HCT116 (cell line): ENCODE measurements at places on chromosomes 7 and 10. TPM values are rescaled to one million over a fixed set of nuclear protein-coding genes. Genes with fewer than 3 reads are reported as not detected.

Gene MNX1
- total RNA-seq: 7.7 TPM

GRCh38 chr7:114922652-114923402 lies 933 bp downstream of the MDFIC start:
- no peak for DNase-seq
- H3K4me1 ChIP-seq: peaks cover 9% of the 10 kb centered on the region; the same call in 1 of the 2 replicates
- H3K27me3 ChIP-seq: no peaks in the 10 kb centered on the region
- H3K4me3 ChIP-seq: peak overlapping the region; percentile 52
- no peaks in the 10 kb centered on the region for H3K36me3 ChIP-seq

Gene ELAPOR2
- total RNA-seq: 26.0 TPM

Gene MRLN
- total RNA-seq: not detected

Gene UCN3
- total RNA-seq: not detected

DNA sequence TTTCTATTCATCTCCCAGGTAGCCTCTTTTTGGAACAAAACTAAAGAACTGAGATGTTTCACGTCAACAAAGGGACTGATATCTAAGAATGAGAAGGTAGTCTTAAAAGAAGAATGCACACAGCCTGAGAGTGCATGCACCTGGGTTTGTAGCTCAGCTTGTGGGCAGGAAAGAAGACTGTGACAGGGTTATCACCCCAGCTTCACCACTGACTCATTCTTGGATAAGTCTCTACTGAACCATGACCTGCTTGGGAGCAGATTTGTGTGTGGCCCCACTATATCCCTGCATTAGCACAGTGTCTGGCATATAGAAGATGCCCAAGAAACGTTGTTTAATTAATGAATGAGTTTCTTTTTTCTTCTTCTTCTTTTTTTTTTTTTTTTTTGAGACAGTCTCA lies 187.5 kb downstream of the GPAM start:
- H3K27ac ChIP-seq: no peak overlapping the region

Gene AGR2
- 0.93 TPM for total RNA-seq

- no peaks in the 10 kb centered on the region for H3K4me1 ChIP-seq
- DNase-seq: peak; percentile 75
- H3K36me3 ChIP-seq: no peaks in the 10 kb centered on the region
Observed at GRCh38 chr7:65269150-65269856, 104.4 kb upstream of the ZNF92 start.

DNA sequence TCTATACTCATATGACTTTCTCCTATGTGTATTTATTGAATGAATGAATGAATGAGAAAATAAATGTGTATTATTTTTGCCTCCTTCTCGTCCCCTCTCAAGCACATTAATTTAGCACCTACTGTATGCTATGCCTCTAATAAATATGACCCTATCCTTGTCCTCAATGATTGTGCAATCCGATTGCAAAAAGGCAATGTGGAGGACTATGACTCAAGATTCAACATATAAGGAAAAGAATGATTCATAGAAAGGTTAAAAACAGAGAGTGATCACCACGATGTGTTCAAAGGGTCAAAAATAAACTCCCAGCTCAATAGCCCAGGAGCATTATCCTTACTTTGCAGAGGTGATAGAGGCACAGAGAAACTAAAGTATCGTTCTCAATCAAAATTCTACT lies 322.8 kb upstream of the SORCS1 start:
- DNase-seq: no peak
- H3K27ac ChIP-seq: no peak overlapping the region
- no peak overlapping the region for H3K4me3 ChIP-seq
- no peaks in the 10 kb centered on the region for H3K4me1 ChIP-seq
- no peaks in the 10 kb centered on the region for H3K27me3 ChIP-seq

DNA sequence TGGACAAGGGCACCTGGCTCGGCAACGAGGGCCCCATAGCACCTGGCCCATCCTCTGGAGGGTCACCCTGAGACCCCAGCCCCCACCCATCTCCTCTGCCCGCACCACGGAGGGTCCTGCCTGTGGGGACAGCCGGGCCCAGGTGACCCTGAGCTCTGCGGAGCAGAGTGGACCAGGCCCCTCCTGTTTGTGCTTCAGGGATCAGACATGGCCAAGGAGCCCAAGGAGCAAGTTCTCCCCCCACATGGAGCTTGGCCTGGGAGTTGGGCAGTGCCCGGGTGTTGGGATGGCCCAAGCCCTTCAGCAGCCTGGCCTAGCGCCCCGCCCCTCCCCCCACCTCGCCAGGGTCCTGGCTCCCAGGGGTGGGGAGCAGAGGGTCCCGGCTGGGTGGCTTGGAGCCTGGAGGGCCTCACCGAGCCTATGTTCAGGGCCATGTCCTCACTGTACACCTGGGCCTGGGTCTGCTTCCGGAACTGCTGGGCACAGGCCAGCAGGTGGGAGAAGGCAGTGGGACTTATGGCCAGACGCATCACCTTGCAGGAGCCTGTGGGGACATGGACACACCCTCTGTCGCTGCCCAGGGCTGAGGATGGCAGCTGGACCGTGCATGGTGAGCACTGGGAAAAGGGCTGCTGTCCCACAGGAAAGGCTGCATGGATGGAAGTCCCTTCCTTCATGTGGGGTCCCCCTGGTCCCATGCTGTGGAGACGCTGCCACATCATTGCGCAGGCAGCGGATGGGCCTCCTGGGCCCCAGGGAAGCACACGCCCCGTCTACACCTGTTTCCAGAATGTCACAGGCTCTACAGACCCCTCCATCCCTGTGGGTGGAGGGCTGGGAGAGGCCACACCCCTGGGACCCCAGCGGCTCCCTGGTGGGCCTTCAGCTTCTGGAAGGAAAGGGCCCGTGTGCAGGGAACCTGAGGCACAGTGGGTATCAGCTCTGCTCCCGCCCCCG lies 49.2 kb upstream of the NKX6-2 start:
- peaks cover 13% of the 10 kb centered on the region for H3K27me3 ChIP-seq
- no peak overlapping the region for H3K27ac ChIP-seq
- no peaks in the 10 kb centered on the region for H3K4me1 ChIP-seq
- H3K4me3 ChIP-seq: no peak overlapping the region
- no peak for DNase-seq
- no peaks in the 10 kb centered on the region for H3K36me3 ChIP-seq

GRCh38 chr7:39686261-39686924 lies 63.0 kb downstream of the RALA start:
- H3K4me1 ChIP-seq: peaks cover 7% of the 10 kb centered on the region
- no peak for DNase-seq
- H3K27ac ChIP-seq: no peak overlapping the region
- H3K36me3 ChIP-seq: no peaks in the 10 kb centered on the region

- H3K27ac ChIP-seq: no peak overlapping the region
- H3K4me3 ChIP-seq: no peak overlapping the region
- no peaks in the 10 kb centered on the region for H3K4me1 ChIP-seq
- no peaks in the 10 kb centered on the region for H3K27me3 ChIP-seq
Observed at GRCh38 chr10:91198781-91199180, 21.7 kb upstream of the PCGF5 start.

GRCh38 chr10:48900371-48900801 lies 39.3 kb downstream of the LRRC18 start:
- H3K4me3 ChIP-seq: no peak overlapping the region
- H3K27ac ChIP-seq: no peak overlapping the region
- DNase-seq: no peak
- no peaks in the 10 kb centered on the region for H3K36me3 ChIP-seq
- 0 out of 2 replicates have a peak, but pooled peaks cover 8% of the 10 kb centered on the region for H3K27me3 ChIP-seq

- H3K36me3 ChIP-seq: no peaks in the 10 kb centered on the region
- no peaks in the 10 kb centered on the region for H3K27me3 ChIP-seq
- no peak overlapping the region for H3K27ac ChIP-seq
- peak; percentile 54 for DNase-seq
- no peak overlapping the region for H3K4me3 ChIP-seq
Observed at GRCh38 chr10:88728107-88728763, 22.2 kb downstream of the LIPK start.

Gene CCDC186
- total RNA-seq: 17.1 TPM

DNA sequence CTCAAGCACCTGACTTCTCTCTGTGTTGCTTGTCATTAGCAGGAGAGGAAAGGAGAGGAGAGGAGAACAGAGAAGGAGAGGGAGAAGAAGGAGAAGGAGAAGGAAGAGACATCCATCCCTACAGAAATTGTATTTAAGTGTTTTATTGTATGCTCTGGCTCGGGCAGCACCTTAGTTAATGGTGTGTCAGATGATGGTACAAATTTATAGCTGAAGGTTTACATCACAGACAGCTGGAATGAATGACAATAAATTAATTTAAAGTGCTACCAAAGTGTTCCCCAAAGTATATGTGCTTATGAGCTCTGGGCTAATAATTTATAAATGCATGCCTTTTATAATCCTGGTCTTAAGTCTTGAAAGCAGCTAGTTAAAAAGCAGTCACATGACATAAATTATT lies 38.1 kb upstream of the ZMIZ1 start:
- 0 out of 2 replicates have a peak, but pooled peaks cover 3% of the 10 kb centered on the region for H3K27me3 ChIP-seq
- H3K36me3 ChIP-seq: no peaks in the 10 kb centered on the region

- DNase-seq: no peak
- no peak overlapping the region for H3K4me3 ChIP-seq
- H3K27ac ChIP-seq: no peak overlapping the region
- H3K4me1 ChIP-seq: no peaks in the 10 kb centered on the region
Observed at GRCh38 chr7:37323966-37324365, 124.7 kb downstream of the ELMO1 start.

DNA sequence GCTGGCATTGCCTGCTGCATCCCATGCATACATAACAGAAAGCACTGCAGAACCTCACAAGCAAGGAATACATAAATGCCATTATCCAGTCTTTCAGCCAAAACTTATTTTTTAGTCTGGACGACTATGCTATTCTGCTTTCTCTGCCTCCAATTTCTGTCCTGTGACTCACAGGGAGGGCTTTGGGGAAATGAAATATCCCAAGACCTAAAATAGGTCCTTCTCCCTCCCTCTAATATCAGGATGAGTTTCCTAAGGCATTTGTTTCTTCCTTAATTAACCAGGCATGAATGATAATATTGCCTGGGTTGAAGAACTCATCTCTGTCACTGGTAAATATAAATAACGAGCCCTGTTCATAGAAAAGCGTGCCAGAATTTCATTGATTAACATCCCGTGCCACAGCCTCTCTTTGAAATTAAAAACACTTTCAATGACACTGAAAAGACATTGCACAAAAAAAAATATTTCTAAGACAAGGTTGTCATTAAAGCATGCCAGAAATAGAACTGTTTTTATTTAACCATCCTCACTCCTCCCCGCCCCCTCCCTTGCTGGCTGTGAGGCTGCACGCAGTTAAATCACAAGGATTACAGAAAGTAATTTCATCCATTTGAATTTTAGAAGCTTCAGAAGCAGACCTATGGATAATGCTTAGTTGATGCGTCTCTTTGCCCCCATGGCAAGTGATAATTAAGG lies 103.0 kb upstream of the ANKRD1 start:
- no peaks in the 10 kb centered on the region for H3K4me1 ChIP-seq
- no peaks in the 10 kb centered on the region for H3K36me3 ChIP-seq
- H3K27me3 ChIP-seq: no peaks in the 10 kb centered on the region
- no peak for DNase-seq
- H3K4me3 ChIP-seq: no peak overlapping the region
- H3K27ac ChIP-seq: no peak overlapping the region

Gene TMEM243
- total RNA-seq: 23.3 TPM

Gene ANK3
- 15.3 TPM for total RNA-seq

DNA sequence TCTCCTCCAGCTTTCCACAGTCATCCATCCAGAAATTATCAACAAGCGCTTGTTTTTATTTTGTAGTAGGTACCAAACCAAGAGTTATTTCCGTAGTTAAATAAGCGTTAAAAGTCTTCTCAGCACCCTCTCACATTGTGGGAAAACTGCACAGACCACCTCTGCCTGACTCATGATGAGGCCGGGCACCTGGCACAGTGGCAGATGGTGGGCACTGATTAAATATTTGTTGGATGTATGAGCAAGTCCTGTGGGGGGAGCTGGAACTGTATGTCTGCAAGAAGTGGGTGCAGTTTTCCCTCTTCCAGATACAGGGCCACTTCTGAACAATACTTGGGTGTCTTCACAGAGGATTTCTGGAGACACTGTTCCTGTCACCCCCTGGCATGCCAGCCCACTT lies 5.3 kb upstream of the REPIN1 start:
- H3K27me3 ChIP-seq: no peaks in the 10 kb centered on the region
- peaks cover 8% of the 10 kb centered on the region for H3K4me1 ChIP-seq
- H3K4me3 ChIP-seq: no peak overlapping the region
- no peak for DNase-seq
- no peak overlapping the region for H3K27ac ChIP-seq

DNA sequence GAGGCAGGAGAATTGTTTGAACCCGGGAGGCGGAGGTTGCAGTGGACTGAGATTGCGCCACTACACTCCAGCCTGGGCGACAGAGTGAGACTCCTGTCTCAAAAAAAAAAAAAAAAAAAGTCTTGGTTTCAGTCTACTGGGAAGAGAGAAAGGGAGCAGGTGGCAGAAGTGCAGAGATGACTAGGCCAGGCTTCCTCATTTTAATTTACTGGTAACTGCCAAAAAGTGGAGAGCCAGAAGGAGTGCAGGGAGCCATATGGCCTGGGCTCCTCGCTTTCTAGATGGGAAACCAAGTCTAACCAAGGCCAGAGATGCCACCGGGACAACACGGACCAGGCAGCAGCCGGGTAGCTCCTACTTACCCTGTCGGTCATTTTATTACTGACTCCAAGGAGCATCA lies 12.2 kb downstream of the SEPHS1 start:
- no peaks in the 10 kb centered on the region for H3K27me3 ChIP-seq
- DNase-seq: no peak
- peaks cover 9% of the 10 kb centered on the region for H3K36me3 ChIP-seq
- H3K4me3 ChIP-seq: no peak overlapping the region
- H3K27ac ChIP-seq: no peak overlapping the region
- no peaks in the 10 kb centered on the region for H3K4me1 ChIP-seq

- H3K4me3 ChIP-seq: no peak overlapping the region
- no peaks in the 10 kb centered on the region for H3K4me1 ChIP-seq
- H3K27me3 ChIP-seq: no peaks in the 10 kb centered on the region
- no peak for DNase-seq
- no peak overlapping the region for H3K27ac ChIP-seq
- no peaks in the 10 kb centered on the region for H3K36me3 ChIP-seq
Observed at GRCh38 chr10:101241840-101242707, 12.8 kb upstream of the LBX1 start.

DNA sequence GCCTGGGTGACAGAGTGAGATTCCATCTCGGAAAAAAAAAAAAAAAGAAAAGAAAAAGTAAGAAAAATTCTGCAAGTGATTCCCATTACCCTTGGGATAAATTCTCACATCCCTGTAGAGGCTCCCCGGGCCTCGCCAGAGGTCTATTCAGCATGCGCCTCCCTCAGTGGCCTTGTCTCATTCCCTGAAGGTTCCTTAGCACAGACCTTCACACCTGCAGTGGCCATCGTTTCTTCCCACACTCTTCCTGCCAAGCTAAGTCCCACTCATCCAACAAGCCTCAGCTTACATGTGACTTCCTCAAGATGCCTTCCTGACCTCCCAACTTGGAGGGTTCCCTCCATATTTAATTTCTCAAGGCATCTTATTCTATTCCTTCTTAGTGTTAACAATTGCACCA lies 20.9 kb upstream of the BAG3 start:
- H3K36me3 ChIP-seq: no peaks in the 10 kb centered on the region
- no peaks in the 10 kb centered on the region for H3K27me3 ChIP-seq
- no peaks in the 10 kb centered on the region for H3K4me1 ChIP-seq

Gene WNT8B
- total RNA-seq: not detected

Gene ELMO1
- 1.1 TPM for total RNA-seq

Gene ASIC3
- total RNA-seq: 4.4 TPM

GRCh38 chr7:149742075-149742701 lies 31.2 kb downstream of the ZNF467 start:
- peak overlapping the region; percentile 51 for H3K4me3 ChIP-seq
- H3K36me3 ChIP-seq: no peaks in the 10 kb centered on the region
- DNase-seq: peak; percentile 47
- H3K27me3 ChIP-seq: no peaks in the 10 kb centered on the region
- no peak overlapping the region for H3K27ac ChIP-seq
- peaks cover 5% of the 10 kb centered on the region; the same call in 1 of the 2 replicates for H3K4me1 ChIP-seq
